ENCODE measurements at places on chromosomes 3 and 15. TPM values are rescaled to one million over a fixed set of nuclear protein-coding genes. Genes with fewer than 3 reads are reported as not detected.

- no peak for DNase-seq
Observed at GRCh38 chr3:82671466-82671865, 910.0 kb upstream of the GBE1 start.

MYH15 gene
- total RNA-seq = 0.28 TPM

DNA sequence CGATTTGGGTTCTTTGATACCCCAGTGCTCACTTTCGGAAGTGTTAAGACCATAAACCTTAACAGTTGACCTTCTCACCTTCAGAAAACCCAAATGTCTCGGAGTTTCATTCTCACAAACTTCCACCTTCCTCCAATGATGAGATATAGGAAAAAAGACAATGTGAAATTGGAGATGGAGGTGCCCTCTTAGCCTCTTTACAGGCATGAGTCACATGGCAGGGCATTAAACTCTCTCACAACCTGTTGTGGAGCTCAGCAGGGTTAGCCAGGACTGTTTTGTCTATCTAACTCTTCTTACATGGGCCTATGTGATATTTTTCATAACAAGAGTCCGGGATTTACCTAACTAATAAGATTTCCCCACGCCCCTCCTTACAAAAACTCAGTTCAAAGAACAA lies 10.7 kb downstream of the AGTR1 start:
- DNase-seq = no peak

GRCh38 chr3:24905266-24905665 lies 410.6 kb upstream of the THRB start:
- DNase-seq = no peak

SCG5 gene
- total RNA-seq = 8.3 TPM

CD200R1L gene
- total RNA-seq = not detected

- no peak for DNase-seq
Observed at GRCh38 chr3:159795042-159795441, 193.6 kb upstream of the IL12A start.

GRCh38 chr3:2172561-2173171 lies 74.0 kb downstream of the CNTN4 start:
- DNase-seq = no peak

SKOR1 gene
- total RNA-seq = not detected

DNA sequence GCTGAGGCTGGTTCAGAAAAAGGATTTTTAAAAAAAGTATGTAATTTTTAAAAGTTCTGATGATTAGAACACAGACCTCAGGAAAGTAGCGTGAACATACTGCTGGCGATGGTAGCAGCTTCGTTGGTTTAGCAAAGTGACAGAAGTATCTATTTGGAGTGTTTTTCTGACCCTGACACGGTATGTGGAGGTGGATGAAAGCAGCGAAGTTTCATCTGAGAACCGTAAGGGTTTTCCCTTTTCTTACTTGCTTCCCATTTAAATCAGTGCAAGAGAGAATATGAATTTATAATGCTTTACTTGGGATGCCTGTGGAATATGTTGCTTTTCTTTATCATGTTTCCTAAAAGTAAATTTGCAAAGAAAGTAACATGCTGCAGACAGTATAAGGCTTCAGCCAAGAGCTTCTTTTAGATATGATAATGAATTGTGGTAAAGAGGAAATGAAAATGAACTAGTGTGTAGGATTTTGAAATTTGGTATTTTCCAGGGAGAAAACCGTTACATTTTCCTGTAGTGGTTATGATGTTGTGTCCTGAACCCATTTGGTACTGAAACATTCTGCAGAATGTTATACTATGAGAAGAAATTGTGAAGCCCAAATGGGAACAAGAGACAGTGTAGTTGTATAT lies 3.9 kb downstream of the CHST2 start:
- DNase-seq = no peak

C3orf70 gene
- total RNA-seq = 1.8 TPM

GRCh38 chr3:15646851-15647511 lies 45.4 kb downstream of the BTD start:
- DNase-seq = peak; percentile 100

CCR2 gene
- total RNA-seq = not detected

DNA sequence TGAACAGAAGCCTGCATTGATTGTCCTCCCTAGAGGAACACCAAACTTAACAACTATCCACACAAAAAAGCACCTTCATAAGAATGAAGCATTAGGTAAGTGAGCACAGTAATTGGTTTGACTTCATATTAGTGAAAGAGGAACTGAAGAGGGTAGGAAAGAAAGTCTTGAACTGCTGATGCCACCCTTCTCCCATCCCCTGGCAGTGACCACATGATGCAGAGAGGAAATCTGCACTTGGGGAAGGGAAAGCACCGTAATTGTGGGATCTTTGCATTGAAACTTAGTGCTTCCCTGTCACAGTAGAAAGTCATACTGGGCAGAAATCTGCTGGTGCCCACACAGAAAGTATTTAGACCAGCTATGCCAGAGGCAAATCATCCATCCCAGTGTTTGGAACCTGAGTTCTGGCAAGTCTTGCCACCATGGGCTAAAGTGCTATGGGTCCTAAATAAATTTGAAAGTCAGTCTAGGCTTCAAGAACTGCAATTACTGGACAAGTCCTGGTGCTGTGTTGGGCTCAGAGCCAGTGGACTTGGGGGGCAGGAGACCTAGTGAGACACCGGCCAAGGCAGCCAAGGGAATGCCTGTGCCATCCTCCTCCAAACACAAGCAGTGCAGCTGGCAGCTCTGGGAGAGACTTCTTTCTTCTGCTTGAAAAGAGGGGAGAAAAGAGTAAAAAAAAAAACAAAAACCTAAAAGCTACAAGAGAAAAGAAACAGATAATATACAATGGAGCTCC lies 63.6 kb downstream of the SLC15A2 start:
- DNase-seq = no peak

- no peak for DNase-seq
Observed at GRCh38 chr3:49591615-49592014, 37.3 kb downstream of the BSN start.

MNS1 gene
- total RNA-seq = 0.36 TPM

- no peak for DNase-seq
Observed at GRCh38 chr3:149145974-149146373, 16.5 kb downstream of the HPS3 start.

GRCh38 chr3:58034738-58035523 lies 26.7 kb downstream of the FLNB start:
- no peak for DNase-seq

- DNase-seq = no peak
Observed at GRCh38 chr3:194196876-194197275, 60.9 kb downstream of the HES1 start.

- DNase-seq = no peak
Observed at GRCh38 chr3:60333710-60334109, 917.5 kb downstream of the FHIT start.

CCNB2 gene
- 57.2 TPM for total RNA-seq

C15orf62 gene
- total RNA-seq = under 0.01 TPM

- DNase-seq = no peak
Observed at GRCh38 chr3:176795891-176796290, 401.4 kb downstream of the TBL1XR1 start.

PAQR5 gene
- 2.7 TPM for total RNA-seq

GRCh38 chr3:77066829-77067228 lies 26.9 kb downstream of the ROBO2 start:
- no peak for DNase-seq

SLC9A9 gene
- 2.3 TPM for total RNA-seq

DNA sequence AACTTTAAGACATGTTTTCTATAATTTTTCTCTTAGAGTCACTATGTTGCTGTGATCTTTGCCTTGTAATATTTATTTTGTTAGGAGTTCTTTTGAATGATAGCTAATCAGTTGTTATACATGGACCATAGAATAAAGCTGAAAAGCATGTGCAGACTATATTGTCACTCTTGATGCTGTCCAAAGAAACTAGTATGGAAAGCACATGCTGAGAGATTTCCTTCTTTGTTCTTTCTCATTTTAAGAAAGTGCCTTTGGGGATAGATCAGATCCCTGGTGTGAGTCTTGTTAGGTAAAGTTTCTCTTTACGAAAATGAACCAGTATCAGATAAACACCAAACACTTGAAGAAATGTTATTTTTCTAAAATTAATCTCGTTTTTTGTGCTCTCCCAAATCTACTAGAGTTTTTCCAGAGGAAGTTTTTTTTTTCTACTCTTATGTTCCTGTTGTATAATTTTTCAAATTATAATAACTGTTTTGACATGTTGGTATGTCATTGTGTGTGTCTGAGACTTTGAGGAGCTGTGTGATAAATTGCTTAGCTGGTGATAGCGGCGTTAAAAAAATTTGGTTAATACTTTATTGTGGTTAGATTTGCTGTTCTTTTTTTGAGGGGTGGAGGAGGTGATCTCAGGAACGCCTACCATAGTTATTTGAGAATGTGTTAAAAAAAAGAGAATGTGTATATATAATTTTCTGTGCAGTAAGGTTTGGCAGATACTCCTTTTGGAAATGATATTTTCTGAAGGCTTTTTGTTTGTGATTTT lies 2.2 kb downstream of the PIAS1 start:
- no peak for DNase-seq

GRCh38 chr15:52255935-52256334 lies 39.7 kb downstream of the MYO5C start:
- no peak for DNase-seq

RBP2 gene
- not detected for total RNA-seq

- peak; percentile 60 for DNase-seq
Observed at GRCh38 chr3:141240687-141241615, 9.3 kb downstream of the PXYLP1 start.

- DNase-seq = peak; percentile 47
Observed at GRCh38 chr3:45626096-45626887, 31.7 kb downstream of the LIMD1 start.

DNA sequence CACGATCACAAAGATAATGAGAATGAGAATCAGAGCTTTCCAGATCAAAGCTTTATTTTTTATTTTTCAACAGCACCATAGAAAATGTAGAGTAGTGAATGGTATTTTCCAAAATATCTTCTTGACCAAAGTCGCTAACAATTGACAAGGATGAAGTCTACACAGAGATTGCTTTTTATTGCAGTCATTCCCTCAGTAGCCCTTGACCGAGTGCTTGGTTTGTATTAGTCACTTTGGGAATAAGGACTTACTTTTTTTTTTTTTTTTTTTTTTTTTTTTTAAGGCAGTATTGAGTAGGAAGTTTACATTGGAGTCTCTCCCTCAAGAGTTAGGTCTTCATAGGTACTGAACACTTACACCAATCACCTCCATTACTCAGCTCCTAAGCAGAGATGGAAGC lies 39.8 kb downstream of the THRB start:
- no peak for DNase-seq

DNA sequence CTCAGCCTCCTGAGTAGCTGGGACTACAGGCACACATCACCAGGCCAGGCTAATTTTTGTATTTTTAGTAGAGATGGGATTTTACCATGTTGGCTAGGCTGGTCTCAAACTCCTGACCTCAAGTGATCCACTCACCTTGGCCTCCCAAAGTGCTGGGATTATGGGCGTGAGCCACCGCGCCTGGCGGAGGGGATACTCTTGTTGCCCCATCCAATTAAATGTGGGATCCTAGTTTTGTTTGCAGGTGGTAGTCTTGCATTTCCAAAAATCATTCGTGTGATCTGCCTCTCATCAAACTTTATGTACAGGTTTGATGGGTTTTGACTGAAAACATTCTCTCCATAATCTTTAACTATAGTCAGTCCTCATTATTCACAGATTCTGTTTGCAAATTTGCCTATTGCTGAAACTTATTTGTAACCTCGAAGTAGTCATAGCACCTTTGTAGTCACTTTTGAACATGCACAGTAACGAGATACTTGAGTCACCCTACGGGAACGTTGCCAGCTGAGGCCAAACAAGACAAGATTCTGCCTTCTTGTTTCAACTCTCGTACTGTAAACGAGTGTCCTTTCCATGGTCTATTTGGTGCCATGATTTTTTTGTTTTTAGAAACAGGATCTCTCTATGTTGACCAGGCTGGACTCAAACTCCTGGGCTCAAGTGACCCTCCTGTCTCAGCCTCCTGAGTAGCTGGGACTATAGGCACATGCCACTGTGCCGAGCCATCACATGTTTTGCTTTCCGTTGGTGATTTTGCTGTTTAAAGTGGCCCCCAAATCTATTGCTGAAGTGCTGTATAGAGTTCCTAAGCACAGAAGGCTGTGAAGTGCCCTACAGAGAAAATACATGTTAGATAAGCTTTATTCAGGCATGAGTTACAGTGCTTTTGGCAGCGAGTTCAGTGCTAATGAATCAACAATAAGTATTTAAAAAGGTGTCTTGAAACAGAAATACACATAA lies 8.1 kb upstream of the MAPK6 start:
- peak; percentile 97 for DNase-seq

AADAC gene
- not detected for total RNA-seq

TRPM1 gene
- 0.28 TPM for total RNA-seq

DNA sequence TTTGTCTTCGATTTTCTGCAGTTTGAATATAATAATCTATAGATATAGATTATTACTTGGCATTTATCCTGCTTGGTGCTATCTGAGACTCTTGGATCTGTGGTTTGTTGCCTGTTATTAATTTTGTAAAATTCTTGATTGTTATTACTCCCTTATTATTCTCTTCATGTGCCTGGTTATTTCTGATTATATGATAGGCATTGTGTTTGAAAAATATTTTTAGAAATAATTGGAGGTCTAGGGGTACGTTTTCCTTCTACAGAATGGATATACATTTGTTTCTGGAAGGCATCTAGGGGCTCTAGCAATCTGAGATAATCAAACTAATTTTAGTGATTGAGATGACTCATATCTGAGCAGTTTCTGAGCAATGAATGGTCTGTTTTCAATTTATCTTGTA lies 14.9 kb upstream of the CELF6 start:
- no peak for DNase-seq

DNA sequence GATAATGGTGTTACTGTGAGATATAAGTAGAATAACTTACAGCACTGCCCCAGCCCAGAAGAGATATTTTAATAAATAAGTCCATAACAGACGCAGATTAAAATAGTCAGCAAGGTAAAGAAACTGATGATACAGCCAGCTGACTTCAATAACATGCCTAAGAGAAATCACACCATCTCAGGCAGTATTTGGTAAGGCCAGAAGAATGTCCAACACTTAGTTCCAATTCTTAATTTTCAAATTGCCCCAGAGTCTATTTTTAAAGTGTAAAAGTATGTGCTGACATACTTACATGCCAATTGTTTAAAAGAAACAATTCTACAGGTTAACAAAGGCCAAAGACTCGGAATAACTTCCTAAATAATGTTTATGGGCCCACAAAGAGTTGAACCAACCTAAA lies 1.6 kb downstream of the GNB4 start:
- DNase-seq = peak; percentile 22

- no peak for DNase-seq
Observed at GRCh38 chr15:98674336-98674735, 26.0 kb downstream of the IGF1R start.

DNA sequence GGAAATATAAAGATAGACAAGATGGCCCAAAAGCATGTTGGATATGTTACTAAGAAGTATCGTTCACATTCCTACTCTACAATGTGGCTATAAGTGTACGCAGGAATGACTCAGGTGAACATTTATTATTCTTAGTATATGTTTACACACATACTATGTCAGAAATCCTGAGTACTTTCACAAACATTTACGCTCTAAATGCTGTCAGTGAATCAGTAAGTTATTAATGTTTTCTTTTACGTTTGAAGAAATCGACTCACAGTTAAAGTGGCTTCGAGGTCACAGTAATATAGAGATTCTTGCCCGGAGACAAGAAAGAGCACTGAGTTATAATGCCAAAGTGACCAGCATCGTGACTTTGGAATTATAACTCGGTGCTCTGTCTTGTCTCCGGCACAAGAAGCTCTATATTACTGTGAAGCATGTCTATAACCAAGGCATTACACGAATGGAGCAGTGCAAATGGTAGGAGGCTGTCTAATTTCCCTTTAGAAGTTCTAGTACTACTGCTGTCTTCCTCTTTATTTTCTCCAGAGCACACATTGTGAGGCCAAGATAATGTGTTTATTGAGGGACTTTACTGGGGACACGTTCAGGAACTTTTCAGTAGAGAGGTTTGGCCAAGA lies 61.8 kb upstream of the P3H2 start:
- peak; percentile 93 for DNase-seq

- no peak for DNase-seq
Observed at GRCh38 chr15:67670647-67671305, 128.3 kb downstream of the MAP2K5 start.
